ENCODE measurements at places on chromosomes 1 and 21.

- no peak for DNase-seq
These were observed 463.3 kb upstream of the BRINP3 start for GRCh38 chr1:190940951-190941350.

GRCh38 chr1:80417671-80418070, 1383.1 kb upstream of the ADGRL2 start:
- DNase-seq, result no peak

DNA sequence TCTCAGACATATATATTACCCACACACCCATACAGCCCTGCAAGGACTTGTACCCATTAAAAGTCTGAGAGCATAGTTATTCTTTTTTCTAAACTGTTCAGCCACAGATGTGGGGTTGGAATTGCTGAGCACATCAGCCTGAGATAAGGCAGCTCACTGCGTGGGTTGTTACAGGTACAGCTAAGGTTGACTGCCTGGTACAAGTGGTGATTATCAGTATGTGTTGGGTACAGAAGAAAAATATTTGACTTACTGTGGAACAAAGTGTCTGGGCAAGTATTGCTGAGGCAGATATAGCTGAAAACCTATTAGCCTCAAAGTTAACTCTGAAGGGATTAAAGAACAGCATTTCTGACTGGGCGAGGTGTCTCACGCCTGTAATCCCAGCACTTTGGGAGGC, 5.0 kb downstream of the STX12 start:
- no peak for DNase-seq

- peak; percentile 68 for DNase-seq
These were observed 1.1 kb upstream of the JUN start for GRCh38 chr1:58784758-58785441.

- no peak for DNase-seq
These were observed 25.6 kb downstream of the ZYG11B start for GRCh38 chr1:52751589-52752483.

Data from NCI-H1930 (cell line).